ENCODE measurements at places on chromosomes 5 and 9. TPM values are rescaled to one million over a fixed set of nuclear protein-coding genes. Genes with fewer than 3 reads are reported as not detected.

PAM gene
- polyA plus RNA-seq = 115 TPM

CXCL14 gene
- polyA plus RNA-seq = 62.8 TPM

NR5A1 gene
- polyA plus RNA-seq = 0.13 TPM

SLC2A6 gene
- polyA plus RNA-seq = 10.6 TPM

CARTPT gene
- not detected for polyA plus RNA-seq

ORM2 gene
- 80.9 TPM for polyA plus RNA-seq

DNA sequence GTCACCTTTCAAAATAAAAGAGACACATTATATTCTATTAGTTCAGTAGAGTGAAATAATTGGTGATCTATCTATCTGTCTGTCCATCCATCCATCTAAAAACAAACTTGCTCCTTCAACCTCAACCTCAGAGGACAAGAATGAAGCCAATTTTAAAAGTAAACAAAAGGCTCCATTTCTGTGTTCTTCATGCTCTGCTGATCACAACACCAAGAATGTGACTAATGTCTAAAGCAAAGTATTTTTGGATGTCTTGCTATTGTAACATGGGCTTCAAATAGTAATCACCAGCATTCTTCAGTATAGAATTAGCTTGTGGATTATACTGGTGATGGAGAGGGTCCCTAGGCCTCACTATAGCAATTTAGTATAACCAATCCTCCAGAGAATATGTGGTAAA is 1304.4 kb downstream of the MAT2B start:
- DNase-seq = no peak
- no peaks in the 10 kb centered on the region for H3K36me3 ChIP-seq
- H3K4me1 ChIP-seq = no peaks in the 10 kb centered on the region
- H3K27ac ChIP-seq = no peak overlapping the region
- H3K4me3 ChIP-seq = no peak overlapping the region

GRCh38 chr5:160029004-160029403 is 20.1 kb downstream of the TTC1 start:
- H3K27ac ChIP-seq = no peak overlapping the region
- no peak for DNase-seq
- H3K4me1 ChIP-seq = peaks cover 17% of the 10 kb centered on the region
- H3K27me3 ChIP-seq = no peaks in the 10 kb centered on the region
- no peaks in the 10 kb centered on the region for H3K36me3 ChIP-seq

GRCh38 chr9:107946364-107947141 is 457.0 kb upstream of the KLF4 start:
- no peak overlapping the region for H3K4me3 ChIP-seq
- no peaks in the 10 kb centered on the region for H3K27me3 ChIP-seq
- DNase-seq = no peak
- no peaks in the 10 kb centered on the region for H3K36me3 ChIP-seq

DNA sequence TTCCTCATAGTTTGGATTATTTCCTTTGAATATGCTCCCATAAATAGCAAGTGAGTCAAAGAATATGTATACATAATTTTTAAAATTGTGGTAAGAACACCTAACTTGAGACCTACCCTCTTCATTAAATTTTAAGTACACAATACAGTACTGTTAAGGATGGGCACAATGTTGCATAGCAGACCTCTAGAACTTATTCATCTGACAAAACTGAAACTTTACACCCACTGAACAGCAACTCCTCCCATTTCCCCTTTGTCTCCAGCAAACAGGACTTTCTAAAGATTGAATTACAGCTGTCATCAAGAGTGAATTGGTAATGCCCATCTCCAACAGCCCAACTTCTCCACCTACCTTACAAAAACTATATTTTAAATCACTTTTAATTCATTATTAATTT is 388.9 kb downstream of the HTR1A start:
- no peaks in the 10 kb centered on the region for H3K27me3 ChIP-seq
- H3K4me1 ChIP-seq = no peaks in the 10 kb centered on the region
- no peak for DNase-seq
- H3K36me3 ChIP-seq = no peaks in the 10 kb centered on the region
- H3K4me3 ChIP-seq = no peak overlapping the region

- H3K27ac ChIP-seq = no peak overlapping the region
- H3K4me3 ChIP-seq = no peak overlapping the region
- no peaks in the 10 kb centered on the region for H3K4me1 ChIP-seq
- DNase-seq = no peak
- H3K27me3 ChIP-seq = no peaks in the 10 kb centered on the region
Observed at GRCh38 chr9:85061969-85062368, 392.4 kb downstream of the NTRK2 start.

DNA sequence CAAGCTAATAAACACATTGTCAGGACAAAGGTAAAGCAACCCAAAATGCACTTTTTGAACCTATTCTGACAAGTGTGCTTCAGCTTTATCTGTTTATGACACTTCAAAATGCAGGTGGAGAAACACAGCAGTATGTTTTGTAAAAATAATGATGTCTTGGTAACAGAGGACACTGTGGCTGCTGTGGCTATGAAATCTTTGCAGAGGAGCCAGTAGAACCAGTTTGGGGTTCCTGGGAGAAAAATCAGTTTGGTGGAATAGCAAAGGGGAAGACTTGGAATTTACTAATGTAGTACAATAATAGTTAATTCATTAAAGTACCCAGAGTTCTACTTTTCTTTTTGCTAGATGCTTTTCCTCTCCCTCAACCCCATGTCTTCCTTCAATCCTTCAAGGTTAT is 40.6 kb downstream of the SIL1 start:
- no peak overlapping the region for H3K4me3 ChIP-seq
- H3K4me1 ChIP-seq = peaks cover 7% of the 10 kb centered on the region
- no peaks in the 10 kb centered on the region for H3K27me3 ChIP-seq
- H3K27ac ChIP-seq = no peak overlapping the region

DNA sequence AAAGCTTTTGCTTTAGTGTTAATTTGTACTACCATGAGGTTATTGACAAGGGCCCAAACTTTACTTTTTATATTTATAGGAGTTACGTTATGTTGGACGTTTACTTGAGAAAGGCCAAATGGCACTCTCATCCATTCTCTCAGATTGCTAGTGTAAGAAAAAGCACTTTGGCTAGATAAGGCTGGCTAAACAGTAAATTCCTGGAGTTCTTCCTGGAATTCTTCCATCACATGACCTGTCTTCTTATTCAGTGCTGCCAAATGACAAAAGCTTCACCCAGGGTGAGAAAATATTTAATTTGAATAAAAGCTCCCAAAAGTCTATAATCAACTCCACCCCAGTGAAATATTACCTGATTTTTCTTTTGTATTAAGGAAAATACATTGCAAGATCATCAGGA is 1568.9 kb upstream of the ACO1 start:
- no peak overlapping the region for H3K27ac ChIP-seq
- no peaks in the 10 kb centered on the region for H3K27me3 ChIP-seq
- no peak for DNase-seq

DNA sequence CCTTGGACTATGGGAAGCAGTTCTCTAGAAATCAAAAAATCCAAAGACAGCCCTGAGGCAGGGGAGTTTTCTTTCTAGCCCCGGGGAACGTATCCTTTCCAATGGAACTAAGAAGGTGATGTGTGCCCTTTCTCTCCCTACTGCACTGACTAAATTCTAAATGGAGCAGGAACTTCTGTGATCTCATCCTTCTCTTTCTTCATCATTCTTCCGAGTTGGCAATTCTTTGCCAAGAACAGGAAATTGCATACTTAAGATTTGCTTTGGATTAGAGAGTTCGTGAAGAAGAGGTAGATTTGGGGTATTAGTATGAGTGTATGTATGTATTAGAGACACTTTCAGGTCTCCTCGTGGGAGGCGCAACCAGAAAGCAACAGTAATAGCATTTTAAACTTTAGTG is 178.0 kb upstream of the PIK3R1 start:
- no peaks in the 10 kb centered on the region for H3K27me3 ChIP-seq
- no peak overlapping the region for H3K27ac ChIP-seq
- H3K36me3 ChIP-seq = no peaks in the 10 kb centered on the region
- DNase-seq = no peak
- H3K4me1 ChIP-seq = peaks cover 24% of the 10 kb centered on the region

DNA sequence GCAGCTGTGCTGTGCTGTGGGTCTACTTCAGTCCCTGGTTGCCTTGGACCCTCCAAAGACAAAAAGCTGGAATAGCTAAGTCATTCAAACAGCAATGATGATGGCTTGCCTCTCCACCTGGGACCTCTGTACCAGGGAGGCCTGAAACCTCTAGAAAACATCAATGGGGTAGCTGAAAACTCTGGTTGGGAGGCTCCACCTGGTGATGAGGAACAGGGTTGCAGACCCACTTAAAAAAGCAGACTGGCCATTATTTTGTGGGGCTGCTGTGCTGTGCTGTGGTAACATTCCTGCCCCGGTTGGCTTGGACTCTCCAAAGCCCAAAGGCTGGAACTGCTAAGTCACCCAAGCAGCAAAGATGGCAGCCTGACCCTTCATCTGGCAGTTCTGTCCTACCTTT is 839.3 kb upstream of the ARRDC3 start:
- no peak for DNase-seq
- no peak overlapping the region for H3K4me3 ChIP-seq
- H3K27me3 ChIP-seq = no peaks in the 10 kb centered on the region
- no peaks in the 10 kb centered on the region for H3K4me1 ChIP-seq

DNA sequence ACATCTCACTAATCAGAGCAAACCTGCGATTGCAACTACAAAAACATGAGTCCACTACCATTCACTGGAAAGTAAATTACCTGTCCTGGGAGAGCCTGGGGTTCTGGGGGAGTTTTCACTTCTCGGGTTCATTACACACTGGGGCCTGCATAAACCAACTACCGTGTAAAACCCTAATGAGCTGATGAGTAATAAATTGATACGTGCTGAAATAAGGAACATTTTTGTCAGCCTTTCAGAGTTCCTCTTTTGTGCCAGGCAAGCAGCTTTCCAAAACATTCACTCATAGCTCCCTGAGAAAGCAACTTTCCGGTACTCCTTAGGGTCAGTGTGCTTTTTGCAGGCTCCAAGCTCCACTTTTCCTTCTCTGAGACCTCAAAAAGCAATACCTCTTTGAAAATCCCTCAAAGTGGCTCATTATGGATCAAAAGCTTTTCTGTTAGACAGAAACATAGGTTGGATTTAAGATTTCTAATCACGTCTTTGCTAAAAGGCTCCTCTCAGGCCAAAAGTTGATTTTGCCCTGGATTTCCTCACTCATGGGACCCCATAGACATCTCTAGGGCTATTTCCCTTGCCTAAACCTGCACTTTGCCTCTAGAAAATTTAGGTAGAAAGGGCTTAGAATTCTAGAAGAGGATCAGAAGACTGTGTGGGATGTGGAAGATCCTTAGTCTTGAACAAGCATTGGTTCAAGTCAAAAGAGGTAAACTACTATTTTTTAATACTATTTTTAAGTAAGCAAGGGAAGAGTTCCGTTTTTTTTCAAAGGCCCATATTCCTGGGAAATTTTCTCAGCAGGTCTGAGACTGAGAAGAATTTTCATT is 74.8 kb downstream of the ST8SIA4 start:
- no peaks in the 10 kb centered on the region for H3K27me3 ChIP-seq
- H3K27ac ChIP-seq = peak overlapping the region; percentile 42
- H3K4me1 ChIP-seq = peaks cover 7% of the 10 kb centered on the region
- no peak overlapping the region for H3K4me3 ChIP-seq
- DNase-seq = no peak

DNA sequence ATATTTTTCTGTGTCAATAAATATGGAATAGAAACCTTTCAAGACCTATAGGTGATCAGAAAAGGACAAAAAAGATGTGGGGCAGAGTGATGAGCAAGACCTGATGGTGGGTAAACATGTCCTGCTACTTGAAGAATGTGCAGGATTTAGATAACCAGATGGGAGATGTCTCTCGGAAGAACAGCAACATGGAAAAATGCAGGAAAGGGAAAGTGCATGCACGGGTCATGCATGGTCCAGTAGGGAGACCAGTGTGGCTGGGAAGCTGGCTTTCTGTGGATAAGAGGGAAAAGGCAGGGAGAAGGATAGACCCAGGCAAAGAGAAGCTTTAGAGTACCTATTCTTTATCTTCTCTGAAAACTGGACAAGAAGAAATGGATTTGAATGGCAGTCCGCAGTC is 7.1 kb upstream of the CAST start:
- no peaks in the 10 kb centered on the region for H3K27me3 ChIP-seq
- peaks cover 30% of the 10 kb centered on the region for H3K4me1 ChIP-seq
- no peak for DNase-seq
- H3K36me3 ChIP-seq = no peaks in the 10 kb centered on the region

DNA sequence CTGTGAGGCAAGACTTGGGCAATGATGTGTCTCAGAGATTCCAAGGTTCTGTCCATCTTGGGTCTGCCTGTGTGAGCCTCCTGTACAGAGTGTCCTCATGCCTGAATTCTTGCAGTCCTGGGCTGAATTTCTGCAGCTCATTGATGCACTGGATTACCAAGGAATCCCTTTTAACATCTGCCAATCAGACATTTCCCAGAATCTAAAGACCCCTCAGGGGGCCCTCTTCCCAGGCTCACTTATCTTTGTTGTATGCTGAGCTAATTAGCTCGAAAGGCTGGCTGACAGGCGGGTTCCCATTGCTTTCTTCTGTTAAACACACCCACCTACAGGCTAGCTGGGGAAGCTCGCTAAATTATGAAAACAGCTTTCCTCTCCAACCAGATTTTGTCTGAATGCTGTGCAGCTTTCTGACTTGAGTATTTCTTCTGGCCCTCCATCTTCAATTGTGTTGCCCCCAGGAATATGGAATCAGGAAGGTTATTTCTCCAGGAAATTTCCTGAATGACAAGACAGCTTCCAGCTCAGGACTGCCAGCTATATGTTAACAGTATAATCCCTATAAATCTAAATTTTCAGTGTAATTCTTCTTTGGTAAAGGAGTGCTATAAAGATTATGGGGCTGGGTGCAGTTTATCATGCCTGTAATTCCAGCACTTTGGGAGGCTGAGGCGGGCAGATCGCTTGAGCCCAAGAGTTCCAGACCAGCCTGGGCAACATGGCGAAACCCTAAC is at the start of gene LIX1:
TSS of gene LIX1 (minus strand) at position 91 of the 734 bp plus-strand sequence. CDS start at position 56, 35 bp downstream.
- H3K27ac ChIP-seq = peak within 1 kb of the TSS; percentile 50
- H3K4me1 ChIP-seq = no peaks in the 10 kb centered on the region

GRCh38 chr5:530001-530955 is 6.0 kb upstream of the SLC9A3 start:
- no peak overlapping the region for H3K27ac ChIP-seq
- H3K4me1 ChIP-seq = peaks cover 12% of the 10 kb centered on the region
- no peak for DNase-seq
- H3K4me3 ChIP-seq = no peak overlapping the region
- no peaks in the 10 kb centered on the region for H3K36me3 ChIP-seq
- peaks cover 53% of the 10 kb centered on the region for H3K27me3 ChIP-seq

DNA sequence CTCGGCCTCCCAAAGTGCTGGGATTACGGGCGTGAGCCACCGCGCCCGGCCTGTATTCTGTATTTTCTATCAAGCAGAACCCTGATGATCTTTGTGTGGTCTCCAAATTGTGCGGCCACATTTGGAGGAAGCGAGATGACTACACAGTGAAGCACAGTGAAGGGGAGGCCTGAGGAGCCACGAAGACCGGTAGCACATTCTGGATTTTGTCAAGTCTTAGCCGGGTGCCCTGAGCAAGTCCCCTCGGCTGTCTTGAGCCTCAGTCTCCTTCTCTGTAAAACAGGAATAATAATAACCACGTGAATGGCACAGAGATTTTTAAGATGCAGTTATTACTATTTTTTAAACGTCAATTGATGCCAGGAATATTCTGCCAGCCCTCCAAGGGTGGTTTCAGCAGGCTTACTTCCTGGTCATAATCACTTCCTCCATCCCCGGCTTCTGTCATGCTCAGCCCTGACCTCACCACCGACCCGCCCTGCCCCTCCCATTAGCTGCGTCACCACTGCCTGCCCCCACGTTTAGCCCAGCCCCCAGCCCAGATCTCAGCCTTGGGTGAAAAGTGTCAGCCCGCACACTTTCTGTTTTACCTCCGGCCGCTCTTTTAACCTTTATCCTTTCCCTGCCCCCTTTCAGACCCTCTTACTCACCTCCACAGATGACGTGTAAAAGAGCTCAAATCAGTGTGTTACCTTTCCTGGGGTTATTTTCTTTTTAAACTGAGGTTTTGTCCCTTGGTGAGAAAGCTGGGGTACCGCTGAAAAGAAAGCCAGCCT is 27.0 kb upstream of the ERGIC1 start:
- H3K27ac ChIP-seq = peak overlapping the region; percentile 97
- H3K4me3 ChIP-seq = no peak overlapping the region
- DNase-seq = peak; percentile 93
- H3K36me3 ChIP-seq = no peaks in the 10 kb centered on the region
- H3K27me3 ChIP-seq = no peaks in the 10 kb centered on the region

Data from hepatocyte (in vitro differentiated cells).